ENCODE measurements at places on chromosomes 16 and 17.

- DNase-seq, result no peak
Observed at GRCh38 chr16:23249830-23250229, 52.3 kb upstream of the SCNN1B start.

GRCh38 chr17:82915010-82915756 lies 75.4 kb upstream of the ZNF750 start:
- no peak for DNase-seq

- no peak for DNase-seq
Observed at GRCh38 chr16:17793354-17793753, 322.6 kb upstream of the XYLT1 start.

- no peak for DNase-seq
Observed at GRCh38 chr17:72903522-72903921, 189.0 kb downstream of the SLC39A11 start.

DNA sequence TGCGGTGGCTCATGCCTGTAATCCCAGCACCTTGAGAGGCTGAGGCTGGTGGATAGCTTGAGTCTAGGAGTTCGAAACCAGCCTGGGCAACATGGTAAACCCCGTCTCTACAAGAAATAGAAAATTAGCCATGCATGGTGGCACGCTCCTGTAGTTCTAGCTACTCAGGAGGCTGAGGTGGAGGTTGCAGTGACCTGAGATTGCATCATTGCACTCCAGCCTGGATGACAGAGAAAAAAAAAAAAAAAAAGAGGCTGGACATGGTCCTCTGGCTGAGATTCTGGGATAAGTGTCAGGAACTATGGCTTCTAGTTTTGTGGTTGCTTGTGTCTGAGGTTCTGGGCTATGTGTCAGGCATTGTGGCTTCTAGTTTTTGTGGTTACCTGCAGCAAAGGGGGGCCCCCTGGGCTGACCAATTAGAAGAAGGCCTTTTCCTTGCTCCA lies 7.0 kb downstream of the KSR1 start:
- DNase-seq, result no peak

- DNase-seq, result no peak
Observed at GRCh38 chr17:927611-928461, 51.7 kb downstream of the NXN start.

- no peak for DNase-seq
Observed at GRCh38 chr16:67942510-67943255, 1.2 kb downstream of the LCAT start.

- DNase-seq, result no peak
Observed at GRCh38 chr17:83156408-83156807, 77.0 kb downstream of the METRNL start.

DNA sequence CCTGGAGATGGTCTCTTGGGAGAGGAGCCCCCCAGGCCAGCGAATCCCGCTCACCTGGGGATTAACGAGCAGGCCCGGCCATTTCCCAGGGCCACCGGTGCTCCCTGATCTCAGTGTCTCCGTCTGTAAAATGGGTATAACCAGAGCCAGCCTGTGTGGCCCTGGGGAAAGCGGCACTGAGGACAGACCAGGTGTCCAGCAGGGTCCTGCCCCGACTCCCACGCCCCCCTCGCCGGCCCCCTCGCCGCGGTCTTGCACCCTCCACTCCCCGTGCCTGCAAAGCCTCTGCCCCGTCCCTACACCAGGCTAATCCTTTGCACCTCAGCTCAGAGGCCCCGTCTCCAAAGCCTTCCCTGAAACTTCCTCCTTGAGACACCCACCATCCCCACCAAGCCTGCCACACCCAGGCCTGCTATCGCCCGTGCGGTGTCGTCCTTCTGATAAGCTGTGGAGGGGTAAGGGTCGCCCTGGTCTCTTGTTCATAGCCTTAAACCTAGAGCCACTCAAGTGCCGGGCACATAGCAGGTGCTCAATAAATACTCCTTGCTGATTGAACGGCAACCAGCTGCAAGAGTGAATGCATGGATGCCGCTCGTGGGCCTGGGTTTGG lies 259.1 kb downstream of the C16orf95 start:
- DNase-seq, result no peak

DNA sequence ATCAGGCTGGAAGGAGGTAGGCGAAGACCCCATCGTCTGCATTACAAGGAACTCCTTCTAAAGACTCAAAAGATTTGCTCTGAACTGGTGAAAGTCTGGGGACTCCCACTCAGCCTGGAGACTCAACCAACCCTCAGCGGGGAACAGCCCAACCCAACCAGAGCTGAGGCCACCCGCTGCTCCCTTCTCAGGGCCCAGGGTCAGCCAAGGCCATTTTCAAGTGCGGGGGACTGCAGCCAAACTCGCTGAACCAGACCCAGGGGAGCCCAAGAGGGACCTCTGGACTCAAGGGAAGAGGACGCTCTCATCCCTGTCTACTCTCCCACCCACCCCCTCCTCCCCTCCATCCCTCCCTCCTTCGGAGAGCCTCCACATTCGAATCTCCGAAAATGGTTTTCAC lies 24.1 kb downstream of the XYLT1 start:
- DNase-seq, result no peak
